ENCODE measurements at places on chromosomes 12 and 14.
A peak's percentile ranks its signal among the peaks of the same experiment; 100 is the strongest.

GRCh38 chr12:93514853-93515252 lies 47.5 kb downstream of the MRPL42 start:
- no peak for DNase-seq

- DNase-seq: no peak
Observed at GRCh38 chr14:25034803-25035681, 14.9 kb downstream of the STXBP6 start.

GRCh38 chr12:47102845-47103651 lies 23.3 kb upstream of the AMIGO2 start:
- DNase-seq: no peak

DNA sequence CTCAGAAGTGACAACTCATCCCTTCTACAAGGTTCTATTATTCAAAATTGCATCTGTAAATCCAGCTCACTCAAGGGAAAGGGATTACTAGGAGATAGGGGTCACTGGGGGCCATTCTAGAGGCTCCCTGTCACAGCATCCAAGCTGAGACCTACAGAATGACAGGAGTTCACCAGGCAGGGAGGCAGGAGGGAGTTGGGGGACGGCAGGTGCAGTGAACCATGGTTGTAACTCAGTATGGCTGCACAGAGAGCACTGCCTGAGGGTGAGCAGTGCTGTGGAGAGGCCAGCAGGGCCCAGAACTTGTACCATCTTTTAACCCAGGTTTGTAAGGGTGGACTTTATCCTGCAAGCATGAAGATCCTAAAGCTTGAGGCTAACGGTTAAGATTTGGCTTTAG lies 37.9 kb upstream of the SINHCAF start:
- DNase-seq: peak; percentile 41

DNA sequence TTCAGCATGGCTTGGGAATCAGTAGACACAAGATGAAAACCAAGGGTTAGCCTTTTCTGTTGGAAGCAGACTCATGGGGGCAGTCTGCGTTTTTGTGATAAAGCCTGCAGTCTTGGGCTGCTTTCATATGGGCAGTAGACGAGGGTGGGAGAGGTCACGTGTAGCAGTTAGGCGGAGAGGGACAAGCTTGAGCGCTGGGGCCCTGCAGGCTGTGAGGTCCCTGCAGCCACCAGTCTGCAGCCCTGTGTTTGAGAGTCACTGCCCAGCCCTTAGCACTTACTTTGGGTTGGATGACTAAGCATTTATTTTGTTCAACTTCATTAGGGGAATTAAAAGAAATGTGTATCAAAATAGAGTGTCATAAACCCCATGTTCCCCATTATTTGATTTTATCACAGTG lies 37.2 kb downstream of the EP400 start:
- DNase-seq: peak; percentile 16

GRCh38 chr12:62210422-62210821 lies 49.8 kb upstream of the USP15 start:
- peak; percentile 58 for DNase-seq

GRCh38 chr12:46556105-46556559 lies 183.6 kb upstream of the SLC38A2 start:
- peak; percentile 61 for DNase-seq

GRCh38 chr12:6375269-6376078 lies at the start of gene SCNN1A:
Gene SCNN1A (minus strand): TSS chr12:6375563. CDS start chr12:6374783, 780 bp downstream.
- DNase-seq: no peak

DNA sequence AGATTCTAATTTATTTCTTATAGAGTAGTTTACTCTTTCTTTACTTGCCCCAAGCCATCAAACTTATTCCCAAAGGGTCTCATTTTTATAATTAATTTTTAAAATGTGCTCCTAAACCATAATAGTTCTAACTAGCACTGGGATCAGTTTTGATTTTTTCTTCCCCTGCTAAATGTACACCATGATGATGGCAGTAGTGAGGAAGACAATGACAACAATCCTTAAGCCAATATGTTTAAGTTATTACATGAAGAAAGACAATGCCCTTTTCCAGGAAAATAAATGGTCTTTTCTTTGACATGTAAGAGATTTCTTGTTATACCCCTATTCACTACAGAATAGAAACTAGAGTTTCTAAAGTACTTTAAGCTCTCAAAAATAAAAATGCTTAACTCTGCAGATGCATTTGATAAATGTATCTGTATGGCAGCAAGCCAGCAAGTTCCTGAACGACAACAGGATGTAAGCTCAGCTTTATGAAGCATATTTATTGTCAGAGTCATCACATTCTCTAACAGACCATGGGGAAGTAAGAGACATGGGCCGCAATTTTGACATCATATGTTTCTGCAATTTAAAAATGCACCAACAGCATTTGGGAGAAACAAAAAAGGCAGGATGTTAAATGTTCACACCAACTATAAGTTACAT lies 36.0 kb upstream of the SNX6 start:
- peak; percentile 39 for DNase-seq

- DNase-seq: no peak
Observed at GRCh38 chr12:107448198-107448597, 237.4 kb upstream of the PWP1 start.

- no peak for DNase-seq
Observed at GRCh38 chr14:36829547-36829946, 167.9 kb downstream of the PAX9 start.

DNA sequence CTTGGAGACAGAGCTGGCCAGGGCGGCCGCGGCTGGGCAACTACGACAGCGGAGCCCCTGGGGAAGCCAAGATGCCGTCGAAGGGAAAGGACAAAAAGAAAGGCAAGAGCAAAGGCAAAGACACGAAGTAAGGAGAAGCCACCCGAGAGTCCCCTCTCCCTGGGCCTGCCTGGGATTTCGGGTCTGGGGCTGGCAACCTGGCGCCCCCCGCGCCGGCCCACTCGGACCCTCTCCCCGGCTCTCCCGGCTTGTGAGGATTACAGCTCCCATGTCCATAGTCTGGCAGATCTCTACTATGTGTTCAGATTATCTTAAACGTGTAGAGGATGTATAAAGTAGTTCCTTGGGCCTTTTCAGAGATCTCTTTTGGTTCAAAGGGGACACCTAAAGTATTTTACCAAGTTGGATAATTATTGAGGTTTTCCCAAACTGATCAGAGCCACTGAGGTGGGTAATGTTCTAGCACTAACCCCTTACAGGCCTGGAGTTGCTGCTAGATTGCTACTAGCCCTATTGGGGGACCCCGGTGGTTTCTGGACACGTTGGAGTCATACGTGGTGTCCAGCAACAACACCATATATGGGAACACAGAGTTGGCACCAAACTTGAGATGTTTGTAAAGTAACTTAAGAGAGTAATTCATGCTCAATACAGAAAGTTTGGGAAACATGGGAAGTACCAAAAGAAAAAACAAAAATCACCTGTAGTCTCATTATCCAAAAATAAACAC lies 424 bp downstream of the BBOF1 start:
- no peak for DNase-seq

GRCh38 chr14:92384461-92385133 lies 61.6 kb downstream of the SLC24A4 start:
- no peak for DNase-seq

- no peak for DNase-seq
Observed at GRCh38 chr12:52648012-52648550, 3.9 kb downstream of the KRT2 start.

GRCh38 chr12:93946542-93947150 lies 201.7 kb upstream of the PLXNC1 start:
- no peak for DNase-seq

DNA sequence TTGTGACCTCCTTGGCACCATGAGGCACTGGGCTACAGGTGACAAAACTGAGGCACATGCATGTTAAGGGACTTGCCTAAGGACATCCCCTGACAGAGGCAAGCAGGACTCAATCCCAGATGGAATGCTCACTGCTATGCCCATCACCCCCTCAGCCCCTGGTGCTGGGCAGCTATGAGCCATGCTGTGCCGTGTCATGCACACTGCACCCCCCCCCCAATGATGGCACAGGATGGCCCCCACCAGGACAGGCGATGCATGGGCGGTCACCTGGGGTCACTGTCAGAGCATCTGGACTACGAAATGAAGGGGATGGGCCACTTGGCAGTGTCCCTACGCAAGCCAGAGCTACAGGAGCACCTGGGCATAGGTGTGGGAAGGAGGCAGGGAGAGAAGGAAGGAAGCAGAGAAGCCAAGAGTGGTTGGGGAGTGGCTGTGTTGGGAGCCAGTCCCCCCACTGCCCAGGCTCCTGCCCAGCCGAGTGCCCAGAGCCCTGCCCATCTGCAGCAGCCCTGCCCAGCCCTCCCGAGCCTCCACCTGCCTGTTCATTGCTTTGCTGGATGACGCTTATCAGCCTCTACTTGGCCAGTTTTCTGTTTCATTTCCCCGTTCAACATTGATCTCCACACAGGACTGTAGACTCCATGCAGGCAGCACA lies 84.9 kb upstream of the DIO3 start:
- no peak for DNase-seq

DNA sequence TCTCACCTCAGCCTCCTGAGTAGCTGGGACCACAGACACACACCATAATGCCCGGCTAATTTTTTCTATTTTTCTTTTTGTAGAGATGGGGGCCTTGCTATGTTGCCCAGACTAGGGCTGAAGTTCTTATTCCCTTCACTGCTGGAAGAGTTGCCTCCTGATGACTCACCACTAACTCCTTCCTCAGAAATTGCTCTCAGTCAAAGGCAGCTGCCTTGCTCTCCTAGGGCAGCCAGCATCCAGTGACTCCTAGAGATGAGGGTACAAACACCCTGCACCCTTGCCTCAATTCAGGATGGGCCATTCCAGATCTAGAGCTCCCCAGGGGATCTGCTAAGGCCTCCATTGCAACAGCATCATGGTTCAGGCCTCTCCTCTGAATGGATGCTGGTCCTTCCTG lies 54.0 kb upstream of the RASSF8 start:
- DNase-seq: no peak

DNA sequence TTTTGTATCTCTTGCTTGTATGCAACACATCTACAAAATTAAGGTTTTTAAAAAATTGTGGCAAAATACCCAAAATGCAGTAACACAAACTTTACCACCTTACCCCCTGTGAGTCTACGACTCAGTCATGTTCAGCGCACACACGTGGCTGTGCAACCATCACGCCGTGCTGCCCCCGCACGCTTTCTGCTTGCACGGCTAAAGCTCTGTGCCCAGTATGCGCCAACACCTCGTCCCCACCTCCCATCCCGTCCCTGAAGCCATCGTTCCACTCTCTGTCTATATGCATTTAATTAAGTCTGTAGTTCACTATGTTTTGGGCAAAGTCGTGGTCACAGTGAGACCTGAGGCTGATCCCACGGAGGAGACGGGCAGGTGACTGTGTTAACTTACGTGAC lies 36.4 kb downstream of the FZD10 start:
- no peak for DNase-seq

DNA sequence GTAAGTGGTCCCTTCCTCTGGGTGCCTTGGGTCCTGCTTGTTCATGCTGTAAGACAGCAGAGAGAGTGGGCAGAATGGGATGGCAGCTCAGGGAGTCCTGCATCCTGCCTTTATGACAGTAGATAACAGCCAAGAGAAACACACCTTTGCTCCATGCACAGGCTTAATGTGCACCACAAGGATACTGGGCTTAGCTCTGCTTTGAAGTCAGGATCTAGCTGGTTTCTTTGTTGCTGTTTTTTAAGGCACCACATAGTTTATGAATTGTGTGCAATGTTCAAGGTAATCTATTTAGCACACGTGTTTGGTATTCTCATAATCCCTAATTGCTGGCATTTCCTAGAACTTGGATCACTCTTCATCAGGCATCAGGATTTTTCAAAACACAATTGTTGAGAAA lies 239.5 kb upstream of the DCN start:
- no peak for DNase-seq

GRCh38 chr12:4115570-4115969 lies 158.0 kb upstream of the CCND2 start:
- no peak for DNase-seq

- DNase-seq: no peak
Observed at GRCh38 chr12:47944685-47945340, 18.6 kb upstream of the TMEM106C start.

DNA sequence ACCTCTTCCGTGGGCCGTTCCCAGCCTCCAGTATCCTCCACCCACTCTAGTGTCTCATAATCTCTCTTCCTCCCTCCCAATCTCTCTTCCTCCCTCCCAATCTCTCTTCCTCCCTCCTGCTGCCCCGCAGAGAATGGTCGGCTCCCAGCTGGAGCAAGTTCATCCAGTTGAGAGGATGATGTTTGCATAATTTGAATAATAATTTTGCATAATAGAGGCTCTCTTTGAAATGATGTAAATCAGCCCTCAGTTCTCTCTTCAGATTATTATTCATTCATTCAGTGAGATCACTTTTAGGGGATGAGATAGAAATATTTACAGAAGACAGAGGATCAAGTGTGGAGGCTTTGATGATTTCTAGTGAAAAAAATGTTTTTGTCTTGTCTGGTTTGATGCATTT lies 125.0 kb downstream of the PTPN11 start:
- no peak for DNase-seq

GRCh38 chr14:91229743-91230200 lies 14.7 kb downstream of the GPR68 start:
- no peak for DNase-seq

- DNase-seq: no peak
Observed at GRCh38 chr12:60100160-60100559, 504.3 kb downstream of the SLC16A7 start.

DNA sequence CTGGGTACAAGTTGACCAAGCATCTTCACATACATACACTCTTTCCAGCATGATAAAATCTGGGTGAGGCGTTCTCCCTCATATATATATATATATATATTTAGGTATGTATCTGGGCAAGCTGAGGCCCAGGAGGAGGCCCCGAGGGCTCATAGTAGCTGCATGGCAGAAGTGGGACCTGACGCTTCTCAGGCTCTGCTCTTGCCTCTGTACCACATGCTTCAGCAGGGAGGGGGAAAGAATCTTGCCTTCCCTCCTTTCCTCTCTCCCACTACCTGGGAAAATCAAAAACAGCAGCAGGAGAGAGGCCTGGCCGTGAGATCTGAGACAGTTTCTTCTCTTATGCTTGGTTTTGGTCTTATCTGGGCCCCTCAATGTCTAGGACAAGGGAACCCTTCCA lies 9.2 kb downstream of the PPP1R1A start:
- DNase-seq: no peak

DNA sequence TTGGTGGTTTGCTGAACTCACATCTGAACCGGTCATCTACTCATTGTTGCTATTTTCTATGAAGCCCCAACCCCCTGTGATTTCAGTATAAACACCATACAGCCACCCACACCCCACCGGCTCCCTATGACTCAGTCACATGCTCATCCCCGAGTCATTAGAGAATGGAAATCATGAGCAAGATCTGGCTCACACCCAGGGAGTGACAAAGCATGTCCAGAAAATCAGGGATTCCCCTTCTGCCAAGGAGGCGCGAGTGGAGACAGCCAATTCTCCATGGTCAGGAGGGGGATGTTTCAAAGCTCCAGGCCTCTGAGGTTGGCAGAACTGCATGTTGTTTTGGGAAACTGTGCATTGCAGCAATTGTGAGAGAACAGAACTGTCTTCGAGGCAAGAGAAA lies 657.5 kb upstream of the TBX3 start:
- DNase-seq: peak; percentile 70

- DNase-seq: no peak
Observed at GRCh38 chr12:88334271-88334670, 192.2 kb downstream of the TMTC3 start.

DNA sequence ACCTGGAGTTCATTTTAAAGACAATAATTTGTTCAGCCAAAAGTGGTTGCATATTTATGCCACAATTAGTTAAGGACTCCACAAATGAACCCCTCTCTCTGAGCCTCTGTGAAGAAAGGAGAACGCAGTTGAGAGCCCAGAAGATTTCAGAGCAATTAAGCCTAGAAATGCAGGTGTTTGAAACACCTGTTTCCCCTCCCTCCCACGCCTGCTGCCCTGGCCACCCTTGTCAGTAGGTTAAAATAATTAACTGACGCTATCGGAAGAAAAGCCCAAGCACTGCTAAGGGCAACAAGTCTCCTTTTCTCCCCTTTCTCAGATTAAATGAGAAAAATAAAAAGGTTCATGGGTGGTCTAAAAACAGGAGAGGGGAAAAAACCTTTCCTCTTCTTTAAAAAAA lies 99.2 kb downstream of the PPM1A start:
- no peak for DNase-seq
